ENCODE measurements at places on chromosomes 5 and 9. TPM values are rescaled to one million over a fixed set of nuclear protein-coding genes. Genes with fewer than 3 reads are reported as not detected.

- no peak for DNase-seq
These were observed 46.1 kb downstream of the NR6A1 start for GRCh38 chr9:124725068-124725452.

Gene SPINK4
- total RNA-seq, result not detected

GRCh38 chr9:88537761-88538091 lies 2.7 kb downstream of the NXNL2 start:
- peak; percentile 33 for DNase-seq

- DNase-seq, result no peak
These were observed 65.9 kb downstream of the GARNL3 start for GRCh38 chr9:127330501-127330900.

Gene IL17B
- total RNA-seq, result not detected

- no peak for DNase-seq
These were observed 226.6 kb downstream of the MEF2C start for GRCh38 chr5:88656221-88656950.

GRCh38 chr5:157198277-157198986 lies 17.8 kb downstream of the ITK start:
- no peak for DNase-seq

DNA sequence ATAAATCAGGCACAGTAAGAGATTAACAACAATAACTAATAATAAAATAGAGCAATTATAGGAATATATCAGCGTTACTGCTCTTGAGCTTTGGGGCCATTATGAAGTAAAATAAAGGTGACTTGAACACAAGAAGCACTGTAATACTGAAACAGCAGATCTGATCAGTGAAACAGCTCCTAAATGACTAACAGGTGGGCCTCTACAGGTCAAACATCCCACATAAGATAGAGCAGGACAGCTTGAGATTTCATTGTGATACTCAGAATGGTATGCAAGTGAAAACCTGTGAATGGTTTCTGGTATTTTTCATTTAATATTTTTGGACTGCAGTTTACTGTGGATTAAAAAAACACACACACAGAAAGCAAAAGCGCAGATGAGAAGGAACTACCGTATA lies 24.0 kb upstream of the MAP3K1 start:
- DNase-seq, result no peak

- DNase-seq, result no peak
These were observed 56.7 kb upstream of the GCNT4 start for GRCh38 chr5:75108931-75109596.

Gene CDKN2B-AS1
- 2.2 TPM for total RNA-seq

DNA sequence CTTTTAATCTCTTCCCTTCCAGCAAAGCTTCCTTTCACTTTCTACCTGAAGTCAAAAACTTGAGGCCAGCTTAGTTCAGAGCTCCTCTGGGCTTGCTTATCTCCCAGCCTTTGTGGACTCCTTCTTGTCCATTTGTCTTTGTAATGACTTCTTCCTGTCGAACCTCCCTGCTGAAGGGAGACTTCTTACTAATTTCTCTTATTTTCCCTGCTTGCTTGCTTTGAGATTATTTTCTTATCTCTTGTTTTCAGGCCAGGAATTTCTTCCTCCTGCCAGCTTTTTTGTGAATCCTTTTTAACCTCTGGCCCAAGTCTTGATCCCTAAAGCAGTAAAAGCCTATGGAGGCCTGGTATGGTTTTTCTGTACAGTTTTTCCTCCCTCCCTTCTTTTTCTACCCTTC lies 46.8 kb upstream of the DHFR start:
- DNase-seq, result no peak

DNA sequence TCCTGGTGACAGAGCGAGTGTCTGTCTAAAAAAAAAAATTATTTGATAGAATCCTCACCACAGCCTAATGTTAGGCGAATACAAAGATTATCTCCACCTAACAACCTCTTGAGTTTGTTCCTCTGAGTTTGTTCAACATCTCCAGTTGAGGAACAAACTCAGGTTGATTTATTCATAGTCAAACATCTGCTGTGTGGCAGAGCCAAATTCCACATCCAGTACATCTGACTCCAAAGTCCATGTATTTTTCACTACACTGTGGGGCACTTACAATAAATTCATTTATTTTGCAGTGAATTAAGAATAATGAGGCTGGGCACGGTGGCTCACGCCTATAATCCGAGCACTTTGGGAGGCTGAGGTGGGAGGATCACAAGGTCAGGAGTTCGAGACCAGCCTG lies 53.3 kb downstream of the KIF24 start:
- DNase-seq, result no peak

- DNase-seq, result no peak
These were observed 47.0 kb upstream of the HOMER1 start for GRCh38 chr5:79560771-79561524.

Gene RNF180
- total RNA-seq, result 3.2 TPM

DNA sequence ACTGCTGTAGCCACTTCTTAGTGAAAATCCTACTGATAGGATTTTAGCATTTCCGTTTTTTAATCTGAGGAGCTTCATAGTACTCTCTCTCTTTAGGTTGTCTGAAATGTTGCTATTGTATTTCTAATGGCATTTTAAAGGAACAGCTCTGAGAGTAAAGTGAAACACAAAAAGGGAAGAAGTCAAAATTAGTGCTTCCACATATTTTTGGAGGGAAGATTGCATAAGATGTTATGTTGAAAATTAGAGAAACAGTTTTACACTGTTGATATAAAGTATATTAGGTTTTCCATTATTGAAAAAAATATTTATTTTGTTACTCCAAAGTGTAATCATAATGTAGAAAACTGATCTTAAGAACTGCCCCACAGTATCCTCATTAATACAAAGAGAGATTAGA lies 525.1 kb downstream of the TAF11L14 start:
- no peak for DNase-seq
